ENCODE measurements at places on chromosomes 2 and 18. TPM values are rescaled to one million over a fixed set of nuclear protein-coding genes. Genes with fewer than 3 reads are reported as not detected.

SULT1C2 gene
- total RNA-seq = not detected

CFC1 gene
- total RNA-seq = not detected

DNA sequence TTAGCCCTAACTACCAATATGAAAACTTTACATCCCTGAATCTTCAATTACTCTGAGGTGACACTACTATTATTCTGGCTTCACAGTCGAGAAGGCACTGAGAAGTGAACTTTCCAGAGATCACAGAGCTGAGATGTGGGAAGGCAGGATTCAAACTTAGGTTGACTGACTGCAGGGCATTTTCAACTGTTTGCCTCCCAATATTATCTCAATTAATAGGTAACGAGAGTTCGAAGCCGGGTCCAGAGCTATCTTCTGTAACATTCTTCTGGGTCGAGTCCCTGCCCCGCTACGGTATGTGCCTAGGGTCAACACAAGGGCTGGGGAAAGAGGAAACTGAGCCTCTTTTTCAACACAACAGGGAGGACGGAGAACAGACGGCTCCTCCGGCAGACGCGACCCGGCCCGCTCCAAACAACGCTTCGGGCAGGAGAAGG, 740 bp downstream of the CHMP3 start:
- DNase-seq = no peak

DNA sequence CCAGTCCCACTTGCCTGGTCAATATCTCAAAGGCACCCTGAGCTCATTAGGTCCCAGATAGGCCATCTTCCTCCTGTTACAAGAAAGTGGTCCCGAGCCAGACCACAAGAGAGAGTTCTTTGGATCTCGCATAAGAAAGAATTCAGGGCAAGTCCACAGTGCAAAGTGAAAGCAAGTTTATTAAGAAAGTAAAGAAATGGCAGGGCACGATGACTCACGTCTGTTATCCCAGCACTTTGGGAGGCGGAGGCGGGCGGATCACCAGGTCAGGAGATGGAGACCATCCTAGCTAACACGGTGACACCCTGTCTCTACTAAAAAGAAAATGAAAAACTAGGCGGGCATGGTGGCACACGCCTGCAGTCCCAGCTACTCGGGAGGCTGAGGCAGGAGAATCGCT, 10.8 kb upstream of the SMAD7 start:
- DNase-seq = no peak

DNA sequence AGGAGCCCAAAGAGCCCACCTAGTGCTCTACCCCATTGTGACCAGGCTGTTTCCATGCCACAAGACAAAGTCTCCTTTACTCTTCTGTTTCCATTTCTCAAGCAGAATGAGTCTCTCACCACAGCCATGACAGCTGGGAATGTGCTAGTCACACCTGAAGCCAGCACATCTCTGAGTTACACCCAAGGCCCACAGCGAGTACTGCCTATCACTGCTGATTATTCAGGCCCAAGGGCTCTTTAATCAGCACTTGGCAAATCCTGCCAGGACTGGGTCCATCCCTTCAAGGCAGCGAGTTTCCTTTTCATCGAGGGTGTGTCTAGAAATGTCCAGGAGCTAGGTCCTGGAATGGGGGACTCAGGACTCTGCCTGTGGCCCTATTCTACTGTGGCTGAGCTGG, 14.6 kb upstream of the PPP1R1C start:
- DNase-seq = no peak

DNA sequence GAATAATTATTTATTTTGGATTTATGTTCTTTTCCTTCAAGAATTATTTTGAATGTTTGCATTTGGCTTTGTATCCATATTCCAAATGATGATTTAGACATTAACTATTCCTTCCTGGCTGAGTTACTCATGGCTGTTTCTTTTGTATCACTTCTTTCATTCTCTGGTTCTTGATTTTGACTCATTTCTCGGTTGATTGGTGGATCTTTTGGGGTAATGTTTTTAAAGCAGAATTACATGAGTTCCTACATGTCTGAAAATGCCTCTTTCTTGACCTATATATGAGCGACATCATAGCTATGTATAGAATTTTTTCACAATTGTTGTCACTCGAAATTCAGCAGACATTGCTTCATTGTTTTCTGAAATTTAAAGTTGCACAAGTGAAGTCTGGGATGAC, 39.5 kb downstream of the CYP26B1 start:
- no peak for DNase-seq
